Cortex of kidney (tissue), 1 donor: ENCODE measurements at places on chromosomes 1 and 21.

DNA sequence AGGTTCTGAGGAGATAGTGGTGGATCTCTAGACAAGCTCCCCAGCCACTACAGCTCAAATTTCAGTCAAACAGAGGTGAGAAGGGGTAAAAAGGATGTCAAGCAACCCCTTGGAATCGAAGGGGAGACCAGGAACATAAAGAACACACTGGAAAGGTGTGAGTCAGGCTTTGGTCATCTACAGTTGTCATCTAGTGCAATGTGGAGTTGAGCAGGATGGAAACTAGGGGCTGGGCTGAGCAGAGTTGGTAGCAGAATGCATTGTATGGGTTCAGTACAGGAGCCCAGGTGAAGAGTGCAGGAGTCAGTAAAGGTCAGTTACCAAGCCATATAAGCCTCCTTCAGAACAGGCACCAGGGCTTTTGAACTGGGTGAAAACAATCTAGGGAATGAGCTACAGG lies 52.7 kb upstream of the VAV3 start:
- DNase-seq = no peak

GRCh38 chr1:157104598-157105293 lies 5.1 kb upstream of the ETV3L start:
- DNase-seq = no peak

- no peak for DNase-seq
These were observed 181.6 kb upstream of the CACYBP start for GRCh38 chr1:174818014-174818616.

DNA sequence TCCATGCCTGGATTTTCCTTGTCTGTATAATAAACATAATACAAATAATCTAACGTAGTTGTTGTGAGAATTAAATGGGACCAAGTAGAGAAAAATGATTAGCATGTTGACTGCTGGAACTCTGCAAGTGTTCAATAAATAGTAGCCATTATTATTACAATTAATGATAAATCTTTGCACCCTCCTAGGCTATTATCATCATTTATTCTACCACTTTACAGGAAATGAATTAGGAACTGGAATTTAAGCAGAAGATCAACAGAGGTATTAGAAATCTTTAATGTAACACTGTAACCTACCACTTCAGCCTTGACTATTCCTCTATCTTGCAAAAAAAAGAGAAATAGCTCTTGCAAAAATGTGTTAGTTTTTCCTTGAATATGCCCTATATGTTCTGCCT lies 61.9 kb upstream of the TTC39A start:
- no peak for DNase-seq

- DNase-seq = no peak
These were observed 1660.8 kb downstream of the PLA2G4A start for GRCh38 chr1:188489336-188490112.

- DNase-seq = no peak
These were observed 889.7 kb downstream of the ADGRL2 start for GRCh38 chr1:82690411-82690810.

- DNase-seq = no peak
These were observed 74.9 kb downstream of the ROR1 start for GRCh38 chr1:63848733-63849132.

DNA sequence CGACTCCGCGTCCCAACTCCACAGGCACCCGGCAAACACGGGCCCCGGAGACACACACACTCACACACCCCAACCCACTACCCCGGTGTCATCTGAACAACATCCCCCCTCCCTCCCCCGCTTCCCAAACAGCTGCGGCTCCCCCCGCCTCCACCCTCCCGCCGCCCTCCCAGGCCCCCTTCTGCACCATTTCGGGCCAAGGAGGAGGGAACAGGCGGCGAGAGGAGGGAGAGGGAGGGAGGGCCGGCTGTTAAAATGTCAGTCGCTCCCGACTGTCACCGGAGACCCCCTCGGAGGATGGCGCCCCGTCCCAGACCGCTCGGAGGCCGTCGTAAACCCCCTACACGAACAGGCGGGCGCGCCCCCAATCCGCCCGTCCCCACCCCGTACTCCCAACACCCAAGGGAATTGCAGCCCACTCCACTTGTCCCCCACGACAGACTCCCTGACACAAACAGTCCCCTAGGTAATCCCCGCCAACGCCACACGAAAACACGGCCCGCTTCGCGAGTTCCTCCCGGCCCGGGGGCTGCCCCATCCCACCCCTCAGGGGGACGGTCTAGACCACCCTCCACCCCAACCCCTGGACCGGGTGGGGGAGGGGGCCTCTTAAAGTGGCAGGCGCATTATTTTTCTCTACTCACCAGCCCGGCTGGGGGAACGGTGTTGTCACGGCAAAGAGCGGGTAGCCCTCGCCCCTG lies 583 bp downstream of the MEF2D start:
- no peak for DNase-seq

DNA sequence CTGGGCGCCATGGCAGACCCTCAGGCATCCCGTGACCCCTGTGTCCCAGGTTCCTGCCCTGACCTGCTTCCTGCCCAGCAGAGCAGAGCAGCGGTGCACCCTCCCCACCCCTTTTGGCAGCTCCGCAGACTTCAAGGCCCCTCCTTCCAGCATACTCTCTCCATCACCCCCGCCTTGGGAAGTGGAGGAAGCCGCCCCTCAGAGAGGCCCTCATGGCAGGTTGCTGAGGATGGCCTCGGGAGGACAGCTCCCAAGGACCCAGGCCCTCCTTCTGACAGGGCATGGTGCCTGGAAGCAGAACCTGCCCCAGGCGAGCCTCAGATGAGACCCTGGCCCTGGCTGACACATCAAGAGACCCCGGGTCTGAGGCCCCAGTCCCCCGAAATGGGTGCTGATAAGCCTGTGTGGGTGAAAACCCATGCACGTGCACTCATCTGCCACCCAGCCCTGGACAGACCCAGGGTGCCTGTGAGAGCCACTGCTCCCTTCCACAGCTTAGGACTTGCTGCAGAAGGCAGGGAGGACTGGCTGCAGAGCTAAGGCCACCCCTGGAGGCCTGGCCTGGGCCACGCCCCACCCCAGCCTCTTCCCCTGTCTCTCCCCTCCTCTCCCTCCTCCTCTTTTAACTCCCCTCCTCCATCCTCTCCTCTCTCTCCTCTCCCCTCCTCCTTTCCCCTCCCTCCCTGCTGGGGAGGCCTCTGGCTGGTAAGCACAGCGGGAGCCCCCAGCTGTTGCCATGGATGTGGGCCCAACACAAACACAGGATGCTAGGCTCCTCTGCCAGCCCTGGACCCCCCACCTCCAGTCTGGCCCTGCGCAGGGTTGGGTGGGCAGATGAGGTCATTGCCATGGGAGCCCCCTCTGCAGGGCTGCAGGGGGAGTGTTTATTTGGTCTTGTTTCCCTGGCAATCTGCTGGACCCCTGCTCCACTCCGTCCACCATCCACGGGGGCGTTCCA lies 33.7 kb downstream of the WNT9A start:
- no peak for DNase-seq

GRCh38 chr1:21451212-21451611 lies 11.3 kb downstream of the NBPF3 start:
- no peak for DNase-seq

GRCh38 chr21:16563795-16564194 lies 834.0 kb downstream of the USP25 start:
- no peak for DNase-seq

DNA sequence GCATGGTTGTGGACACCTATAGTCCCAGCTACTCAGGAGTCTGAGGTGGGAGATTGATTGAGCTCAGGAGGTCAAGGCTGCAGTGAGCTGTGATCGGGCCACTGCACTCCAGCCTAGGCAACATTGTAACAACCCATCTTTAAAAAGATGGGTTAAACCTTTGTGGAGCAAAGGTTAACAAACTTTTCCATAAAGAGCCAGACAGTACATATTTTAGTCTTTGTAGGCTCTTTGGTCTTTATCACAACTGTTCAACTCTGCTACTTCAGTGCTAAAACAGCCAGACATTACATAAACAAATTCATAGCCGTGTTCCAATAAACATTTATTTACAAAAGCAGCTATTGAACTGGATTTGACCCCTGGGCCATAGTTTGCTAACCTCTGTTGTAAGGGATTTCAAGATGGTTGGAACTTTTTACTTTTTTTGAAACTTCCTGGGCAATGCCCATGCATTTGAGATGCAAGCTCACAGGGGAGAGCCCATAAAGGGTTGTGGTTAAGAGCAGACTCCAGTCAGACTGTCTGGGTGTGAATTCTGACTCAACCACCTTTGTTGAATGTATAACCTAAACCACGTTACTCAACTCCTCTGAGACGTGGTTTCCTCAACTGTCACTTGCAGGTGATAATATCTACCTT lies 10.8 kb downstream of the INAVA start:
- DNase-seq = no peak

- DNase-seq = no peak
These were observed 5.4 kb upstream of the PGBD5 start for GRCh38 chr1:230431527-230431926.

DNA sequence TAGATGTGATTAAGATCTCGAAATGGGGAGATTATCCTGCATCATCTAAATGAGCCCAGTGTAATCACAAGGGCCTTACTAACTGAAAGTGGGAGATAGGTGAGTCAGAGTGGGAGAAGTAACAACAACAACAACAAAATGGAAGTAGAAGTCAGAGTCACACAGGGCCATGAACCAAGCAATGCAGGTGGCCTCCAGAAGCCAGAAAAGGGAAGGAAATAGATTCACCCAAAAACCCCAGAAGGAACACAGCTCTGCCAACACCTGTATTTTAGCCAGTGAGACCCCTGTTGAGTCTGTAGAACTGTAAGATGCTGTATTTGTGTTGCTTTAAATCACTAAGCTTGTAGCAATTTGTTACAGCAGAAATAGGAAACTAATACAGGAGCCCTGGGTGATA lies 4.1 kb downstream of the TAGLN2 start:
- DNase-seq = no peak

DNA sequence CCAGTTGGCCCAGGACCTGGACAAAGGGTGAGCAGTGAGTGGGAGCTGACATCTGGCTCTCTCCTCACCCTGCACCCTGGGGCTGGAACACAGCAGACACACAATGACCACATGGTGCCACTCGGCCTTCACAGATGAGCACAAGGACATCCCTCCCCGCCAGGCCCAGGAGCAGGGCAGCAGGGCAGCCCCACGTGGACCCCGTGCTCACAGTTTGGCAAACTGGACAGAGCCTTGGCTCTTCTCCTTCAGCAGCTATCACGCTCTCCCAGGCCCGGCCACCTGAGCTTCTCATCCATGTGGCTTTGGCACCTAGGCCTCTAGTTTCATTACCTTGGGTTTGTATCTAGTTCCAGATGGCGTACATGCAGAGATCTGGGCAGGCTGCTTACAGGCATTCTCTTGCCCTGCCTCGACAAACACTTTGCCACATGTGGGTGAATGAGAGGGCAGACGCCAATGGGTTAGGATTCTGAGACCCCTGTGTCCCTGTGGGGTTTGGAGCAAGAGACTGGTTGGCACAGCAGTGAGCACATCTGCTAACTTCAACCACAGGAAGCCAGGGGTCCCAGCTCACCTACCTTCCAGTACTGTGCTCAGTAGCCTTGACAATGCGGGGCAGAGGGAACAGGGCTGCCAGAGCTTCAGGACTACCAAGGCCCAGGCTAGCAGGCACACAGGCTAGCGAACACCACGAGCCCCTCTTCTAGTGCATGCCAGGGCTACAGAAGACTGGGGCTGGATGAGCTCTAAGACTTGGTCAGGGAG lies 3.4 kb upstream of the PTPRF start:
- no peak for DNase-seq

DNA sequence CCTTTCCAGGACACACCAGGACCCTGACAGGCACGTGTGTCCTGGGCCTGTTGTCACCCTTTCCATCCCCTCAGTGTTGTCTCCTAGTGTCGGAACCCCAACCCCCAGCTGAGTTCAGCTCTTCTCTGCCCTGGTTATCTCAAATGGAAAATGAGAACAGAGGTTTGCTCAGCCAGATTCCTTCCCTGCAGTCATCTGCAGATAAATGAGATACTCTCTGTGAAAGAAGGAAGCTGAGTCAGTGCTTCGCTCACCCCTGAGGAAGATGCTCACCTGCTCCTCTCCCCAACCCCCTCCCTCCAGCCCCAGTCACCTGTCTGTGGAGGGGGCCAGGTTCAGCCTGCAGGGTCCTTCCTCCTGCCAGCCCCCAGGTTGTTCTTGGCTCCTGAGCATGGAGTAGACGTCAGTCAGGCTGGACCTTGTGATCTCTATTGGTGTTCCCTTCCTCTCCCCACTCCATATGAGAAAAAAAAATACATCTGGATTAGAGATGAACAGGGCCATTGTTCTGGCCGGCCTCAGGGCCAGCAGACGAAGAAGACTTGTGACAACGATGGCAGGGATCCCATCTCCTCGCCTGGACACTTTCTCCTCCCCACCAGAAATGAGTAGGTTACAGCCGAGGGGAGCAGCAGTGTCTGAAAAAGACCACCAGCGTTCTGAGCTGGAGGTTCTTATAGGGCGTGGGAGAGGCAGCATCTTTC lies 20.9 kb downstream of the PHGDH start:
- no peak for DNase-seq

GRCh38 chr21:43632373-43632905 lies 26.8 kb downstream of the HSF2BP start:
- DNase-seq = no peak

DNA sequence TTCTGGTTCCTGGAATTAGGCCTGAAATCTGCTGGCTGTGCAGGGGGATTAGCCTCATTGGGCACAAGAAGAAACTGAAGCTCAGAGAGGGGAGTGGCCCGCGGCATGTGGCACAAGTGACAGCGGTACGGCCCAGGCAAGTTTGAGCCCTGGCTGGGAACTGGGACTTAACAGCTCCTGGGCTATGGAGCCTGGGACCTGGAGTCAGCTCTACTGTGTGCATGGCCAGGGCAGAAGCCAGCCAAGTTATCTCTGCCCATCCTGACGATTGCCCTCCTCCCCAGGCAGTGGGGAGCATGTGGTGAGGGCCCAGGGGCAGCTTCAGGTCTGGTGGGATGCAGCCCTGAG lies 61.3 kb downstream of the ALPL start:
- DNase-seq = no peak
